ENCODE measurements at places on chromosomes 4 and X. TPM values are rescaled to one million over a fixed set of nuclear protein-coding genes. Genes with fewer than 3 reads are reported as not detected.

Gene MND1
- total RNA-seq = 0.73 TPM

Gene ATP2B3
- total RNA-seq = not detected

Gene EMCN
- total RNA-seq = 43.9 TPM

Gene PNMA5
- not detected for total RNA-seq

Gene IGBP1
- 49.5 TPM for total RNA-seq

DNA sequence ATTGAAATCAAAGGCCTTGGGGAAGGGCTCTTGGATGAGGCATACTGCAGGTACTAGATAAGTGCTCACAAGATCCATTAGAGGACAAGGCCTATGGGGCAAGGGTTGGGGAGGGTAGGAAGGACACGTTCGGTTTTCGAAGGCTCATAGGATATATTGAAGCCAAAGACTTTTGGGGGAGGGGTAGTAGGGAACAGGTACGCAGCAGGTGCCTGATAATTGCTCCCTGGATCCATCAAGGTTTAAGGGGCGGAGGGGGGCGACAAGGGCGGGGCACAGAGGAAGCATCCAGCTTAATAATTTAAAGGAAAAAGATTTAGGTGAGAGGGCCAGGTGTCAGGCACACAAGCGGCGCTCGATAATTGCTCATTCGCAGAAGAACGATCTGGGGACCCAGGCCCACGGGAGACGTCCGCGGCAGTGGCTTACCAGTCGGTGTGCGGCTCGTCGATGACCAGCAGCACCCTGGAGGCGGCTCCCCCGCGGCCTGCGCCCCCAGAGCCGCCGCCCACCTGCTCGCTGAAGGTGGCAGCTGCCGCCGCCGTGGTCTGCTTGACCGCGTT lies 653 bp downstream of the SYN1 start:
- DNase-seq = no peak

DNA sequence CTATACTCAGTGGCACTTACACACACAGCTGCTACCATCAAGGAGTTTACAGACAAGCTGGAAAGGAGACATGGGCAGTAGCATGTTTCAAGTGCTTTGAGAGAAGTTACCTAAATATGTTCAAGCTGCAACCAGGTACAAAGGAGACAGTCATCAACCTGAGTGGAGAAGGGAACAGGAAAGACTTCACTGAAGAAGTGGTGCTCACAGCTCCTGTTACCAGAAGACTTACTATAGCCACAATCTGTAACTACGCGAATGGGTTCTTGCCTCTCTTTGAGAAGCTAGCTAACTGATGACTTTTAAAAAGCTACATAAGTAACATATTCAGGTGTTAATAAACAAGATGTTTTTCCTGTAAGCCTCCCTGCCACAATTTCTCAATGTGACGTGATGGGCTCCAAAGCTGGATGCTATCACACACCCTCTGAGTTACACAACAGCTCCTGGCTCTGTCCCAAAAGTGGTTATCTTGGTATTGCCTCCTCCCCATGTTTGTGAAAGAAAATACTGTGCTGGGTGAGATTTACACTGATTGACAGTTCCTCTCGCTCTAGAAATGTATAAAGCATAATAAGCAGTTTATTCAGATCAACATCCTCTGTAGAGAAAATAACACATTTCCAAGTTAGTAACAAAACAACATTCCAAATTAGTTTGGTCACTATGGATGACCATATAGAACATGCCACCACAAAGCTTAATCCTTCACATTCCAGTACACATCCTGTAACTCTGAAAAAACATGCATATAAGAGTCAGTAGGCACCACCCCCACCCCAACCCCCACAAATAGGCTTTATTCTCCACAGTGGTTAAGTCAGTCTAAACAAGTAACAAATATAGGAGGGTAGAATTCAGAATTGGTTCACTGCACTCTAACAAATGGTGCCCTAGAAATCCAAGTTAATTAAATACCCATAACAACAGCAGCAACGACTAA lies 81.8 kb downstream of the FRYL start:
- DNase-seq = peak; percentile 68

- DNase-seq = peak; percentile 30
These were observed 15.3 kb downstream of the KLHL2 start for GRCh38 chr4:165222651-165222994.

- DNase-seq = no peak
These were observed 15.3 kb downstream of the SMIM20 start for GRCh38 chr4:25929298-25929686.

DNA sequence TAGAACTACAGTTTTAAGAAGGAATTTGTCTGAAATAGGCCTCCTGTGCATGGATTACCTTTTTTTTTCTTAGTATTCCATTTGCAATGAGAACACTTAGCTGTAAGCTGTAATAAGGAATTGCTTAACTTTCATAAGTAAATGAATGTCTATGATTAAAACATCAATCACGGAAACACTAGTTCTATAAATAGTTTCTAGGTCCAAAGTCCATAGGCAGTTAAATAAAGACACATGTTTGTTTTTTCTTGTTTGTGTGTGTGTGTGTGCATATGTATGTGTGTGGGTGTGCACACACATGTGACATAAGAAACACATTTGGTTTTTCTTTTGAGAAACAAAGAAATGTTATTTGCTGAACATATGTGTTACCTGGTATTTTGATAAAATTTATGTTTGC lies 11.2 kb downstream of the GPRIN3 start:
- no peak for DNase-seq

DNA sequence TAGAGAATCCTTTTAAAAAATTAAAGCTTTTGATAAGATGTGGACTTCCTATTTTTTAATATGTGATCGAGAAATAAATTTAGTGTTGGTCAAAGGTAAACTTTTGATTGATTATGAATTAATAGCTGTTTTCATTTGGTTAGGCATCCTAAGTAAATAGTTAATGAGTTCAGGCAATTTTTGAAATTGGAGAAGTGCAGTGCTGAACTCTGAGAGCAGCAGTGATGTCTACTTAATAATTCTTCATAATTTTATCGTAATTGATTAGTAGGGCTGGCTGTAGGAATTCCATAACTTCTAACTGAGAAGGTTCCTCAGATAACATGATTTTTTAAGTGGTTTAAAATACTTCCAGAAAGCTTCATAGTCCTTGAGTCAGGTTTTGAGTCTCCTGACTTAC lies 1.5 kb downstream of the MND1 start:
- DNase-seq = no peak

DNA sequence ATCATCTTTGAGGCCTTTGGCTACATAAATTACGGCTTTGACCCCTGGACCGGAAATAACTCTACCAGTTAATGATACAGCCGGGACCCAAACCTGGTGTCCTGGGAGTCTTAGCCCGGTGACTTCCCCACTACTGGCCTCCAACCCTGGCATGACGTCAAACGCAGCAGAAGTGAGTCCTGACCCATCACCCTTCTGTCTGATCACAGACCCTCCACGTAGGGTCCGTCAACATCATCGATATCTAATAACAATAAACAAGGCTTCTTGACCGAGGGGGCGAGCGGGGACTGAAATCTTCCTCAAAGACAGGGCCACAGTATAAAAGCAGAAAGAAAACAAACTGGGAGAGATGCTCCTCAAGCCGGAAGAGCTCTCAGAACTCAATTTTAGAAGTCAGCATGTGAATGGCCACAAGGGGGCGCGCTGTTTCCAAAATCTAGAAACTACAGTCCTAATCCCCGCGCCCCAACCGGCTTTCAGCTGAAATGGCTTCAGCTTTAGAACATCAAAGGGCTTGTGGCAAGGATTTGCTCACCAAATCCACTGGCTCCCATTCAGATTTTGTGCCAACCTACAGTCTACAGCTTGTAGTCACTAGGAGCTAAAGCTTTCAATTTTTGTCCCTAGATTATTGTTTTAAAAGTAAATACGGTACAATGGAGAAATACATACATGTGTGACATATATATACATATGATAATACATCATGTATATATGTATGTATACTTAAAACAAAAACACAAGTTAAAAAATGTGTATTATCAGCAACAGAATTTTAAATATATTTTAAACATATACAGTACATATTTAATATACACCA lies 46.4 kb upstream of the ENPP6 start:
- peak; percentile 91 for DNase-seq

DNA sequence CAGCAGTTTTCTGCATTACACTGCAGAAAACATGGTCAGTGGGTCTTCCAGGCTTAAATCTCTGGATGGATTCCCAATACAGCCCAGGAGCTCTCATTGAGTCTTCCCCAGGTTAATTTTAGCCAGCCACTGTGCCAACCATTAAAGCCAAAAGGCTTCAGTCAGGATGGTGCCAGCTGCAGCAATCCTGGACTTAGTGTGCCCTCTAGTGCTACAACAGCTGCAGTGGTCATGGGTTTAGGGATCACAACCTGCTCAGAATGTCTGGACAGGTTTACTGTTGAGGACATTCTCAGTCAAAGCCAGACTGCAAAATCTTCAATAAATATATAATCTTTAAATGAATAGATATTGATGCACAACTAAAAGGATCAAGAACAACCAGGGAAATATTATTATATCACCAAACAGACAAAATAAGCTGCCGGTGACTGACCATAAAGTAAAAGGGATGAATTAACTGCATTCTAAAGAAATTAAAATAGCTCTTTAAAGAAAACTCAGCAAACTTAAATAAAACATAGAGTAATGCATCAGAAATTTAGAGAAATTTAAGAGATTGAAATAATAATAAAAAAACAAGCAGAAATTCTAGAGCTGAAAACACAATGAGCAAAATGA lies 639.9 kb downstream of the SPOCK3 start:
- peak; percentile 25 for DNase-seq

DNA sequence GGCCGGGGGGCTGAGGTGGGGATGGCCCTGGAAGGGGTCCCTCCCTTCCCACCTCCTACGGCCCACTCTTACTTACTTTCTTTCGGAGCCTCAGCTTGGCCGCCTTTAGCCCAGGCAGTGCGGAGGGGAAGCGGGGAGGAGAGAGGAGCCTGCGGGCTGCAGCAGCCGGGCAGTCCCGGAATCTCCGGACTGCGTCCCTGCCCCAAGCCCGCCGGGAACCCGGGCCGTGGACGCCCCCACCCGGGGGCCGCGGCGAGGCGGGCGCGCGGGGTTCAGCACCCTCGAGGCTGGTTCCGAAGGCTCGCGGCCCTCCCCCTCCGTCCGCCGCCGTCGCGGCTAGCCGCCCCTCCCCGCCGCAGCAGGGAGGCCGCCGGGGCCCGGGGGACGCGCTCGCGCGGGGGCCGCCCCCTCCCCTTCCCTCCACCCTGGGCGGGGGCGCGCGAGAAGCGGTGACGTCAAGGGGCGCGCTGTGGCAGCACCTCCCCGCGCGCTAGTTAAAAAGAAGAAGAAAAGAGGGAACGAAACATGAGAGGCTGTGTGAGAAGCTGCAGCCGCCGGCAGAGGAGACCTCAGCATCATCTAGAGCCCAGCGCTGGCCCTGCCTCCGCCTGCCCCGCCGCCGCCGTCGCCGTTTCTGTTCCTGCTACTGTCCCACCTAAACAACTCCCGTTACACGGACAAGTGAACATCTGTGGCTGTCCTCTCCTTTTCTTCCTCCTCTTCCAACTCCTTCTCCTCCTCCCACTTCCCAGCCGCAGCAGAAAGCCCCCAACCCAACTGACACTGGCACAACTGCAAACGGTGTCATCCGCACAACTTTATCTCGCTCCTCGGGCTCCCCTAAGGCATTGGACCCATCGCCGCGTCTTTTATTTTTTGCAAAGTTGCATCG lies at the start of gene HHIP:
Gene HHIP (plus strand): TSS at position 526 of the 892 bp plus-strand sequence. CDS start 520 bp downstream, outside the sequence.
- DNase-seq = peak; percentile 21

DNA sequence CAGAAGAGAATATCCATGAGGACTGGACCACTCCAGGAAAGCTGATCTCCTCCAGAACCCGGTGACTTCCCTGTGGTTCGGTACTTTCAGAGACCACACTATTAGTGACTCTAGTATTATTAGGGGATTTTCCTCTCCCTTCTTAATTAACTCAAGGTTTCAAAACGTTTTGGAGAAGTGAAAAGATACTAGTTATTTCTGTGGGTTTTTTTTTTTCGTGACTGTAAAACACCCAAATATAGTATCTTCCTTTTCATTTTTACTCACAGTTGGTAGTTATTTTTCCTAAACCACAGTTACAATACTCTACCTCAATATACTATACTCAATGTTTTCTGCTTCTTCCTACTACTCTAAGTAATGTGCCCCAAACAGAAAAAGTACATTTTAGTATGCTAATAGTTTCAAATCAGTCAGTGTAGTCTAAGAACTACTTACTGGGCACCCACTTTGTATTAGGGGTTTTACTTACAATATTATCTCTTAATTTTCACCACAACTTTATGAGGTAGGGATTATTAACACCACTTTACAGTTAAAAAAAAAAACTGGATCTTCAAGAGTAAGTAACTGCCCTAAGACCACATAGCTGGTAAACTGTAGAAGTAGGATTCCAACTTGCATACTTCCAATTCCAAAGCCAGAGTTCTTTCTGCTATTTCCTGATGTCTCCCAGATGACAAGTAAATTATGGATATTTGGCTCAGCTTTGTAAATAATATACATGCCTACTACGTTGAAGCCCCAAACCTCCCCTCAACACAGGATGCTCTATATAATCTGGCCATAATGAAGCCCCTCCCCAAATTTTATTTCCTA lies 45.0 kb downstream of the SLC9A7 start:
- no peak for DNase-seq

- DNase-seq = no peak
These were observed 186.9 kb upstream of the SPOCK3 start for GRCh38 chr4:167421201-167421600.
